A549 treated with DMSO at 1 μM for 4 hours (cell line): ENCODE measurements at places on chromosomes 6 and 20. TPM values are rescaled to one million over a fixed set of nuclear protein-coding genes. Genes with fewer than 3 reads are reported as not detected.

Gene ADGRG6
- 40.6 to 62.5 TPM (median 56.6 TPM) in 5 replicates for total RNA-seq

Gene SPATS1
- not detected in 5 replicates for total RNA-seq

Gene ZNF334
- not detected in 5 replicates for total RNA-seq

Gene TRIM40
- not detected in 5 replicates for total RNA-seq

Gene CCDC167
- 41.6 to 54.8 TPM (median 44.1 TPM) in 5 replicates for total RNA-seq

Gene DCBLD1
- 26.2 to 36.5 TPM (median 30.9 TPM) in 5 replicates for total RNA-seq

Gene PRDM13
- total RNA-seq: 0.83 to 1.2 TPM (median 0.93 TPM) in 5 replicates

Gene HDAC2
- total RNA-seq: 85.4 to 97.3 TPM (median 92.1 TPM) in 5 replicates

Gene DAAM2
- total RNA-seq: 0.02 TPM in 1 of 5 replicates, not detected in the others

Gene SLC22A7
- total RNA-seq: not detected in 5 replicates

Gene CAP2
- total RNA-seq: 13.1 to 15.9 TPM (median 14.3 TPM) in 5 replicates

Gene NECAB3
- total RNA-seq: 9.9 to 13.4 TPM (median 13.1 TPM) in 5 replicates

Gene PROKR2
- total RNA-seq: not detected in 5 replicates

Gene GMPR
- total RNA-seq: 0.30 to 0.59 TPM (median 0.33 TPM) in 5 replicates

Gene TUBB1
- 0.02 TPM in 1 of 5 replicates, not detected in the others for total RNA-seq

Gene RNF182
- 2.9 to 4.0 TPM (median 3.4 TPM) in 5 replicates for total RNA-seq

Gene AVP
- not detected in 5 replicates for total RNA-seq

Gene MMUT
- total RNA-seq: 4.9 to 7.9 TPM (median 5.9 TPM) in 5 replicates

Gene GSTA3
- not detected in 5 replicates for total RNA-seq

Gene OR2J3
- not detected in 5 replicates for total RNA-seq

Gene ME1
- 41.2 to 49.7 TPM (median 44.9 TPM) in 5 replicates for total RNA-seq

Gene TMEM74B
- total RNA-seq: 3.6 to 4.7 TPM (median 3.9 TPM) in 5 replicates

Gene LBP
- total RNA-seq: 0.79 to 1.5 TPM (median 1.3 TPM) in 5 replicates

Gene PRSS35
- total RNA-seq: 0.05 to 0.11 TPM (median 0.09 TPM) in 4 of 5 replicates, not detected in the other

Gene CD93
- total RNA-seq: not detected in 5 replicates

Gene SLC22A2
- 0.06 TPM in 1 of 5 replicates, not detected in the others for total RNA-seq

Gene ADGRF5
- not detected in 5 replicates for total RNA-seq

Gene TXLNB
- total RNA-seq: not detected in 5 replicates

Gene FOXC1
- total RNA-seq: 6.5 to 10.0 TPM (median 8.9 TPM) in 5 replicates

Gene MYT1
- 0.09 to 0.38 TPM (median 0.13 TPM) in 5 replicates for total RNA-seq

Gene SLCO4A1
- total RNA-seq: 4.9 to 10.2 TPM (median 8.5 TPM) in 5 replicates

Gene IL17F
- total RNA-seq: not detected in 5 replicates

Gene RFX6
- not detected in 5 replicates for total RNA-seq

Gene SIRPA
- 29.2 to 35.8 TPM (median 31.0 TPM) in 5 replicates for total RNA-seq
